Stimulated activated CD4-positive, alpha-beta T cell treated with anti-CD3 and anti-CD28 coated beads, Interleukin-4, amount 100 ng/mL, for 4 hours (primary cell): ENCODE measurements at places on chromosomes 1 and 21.

DNA sequence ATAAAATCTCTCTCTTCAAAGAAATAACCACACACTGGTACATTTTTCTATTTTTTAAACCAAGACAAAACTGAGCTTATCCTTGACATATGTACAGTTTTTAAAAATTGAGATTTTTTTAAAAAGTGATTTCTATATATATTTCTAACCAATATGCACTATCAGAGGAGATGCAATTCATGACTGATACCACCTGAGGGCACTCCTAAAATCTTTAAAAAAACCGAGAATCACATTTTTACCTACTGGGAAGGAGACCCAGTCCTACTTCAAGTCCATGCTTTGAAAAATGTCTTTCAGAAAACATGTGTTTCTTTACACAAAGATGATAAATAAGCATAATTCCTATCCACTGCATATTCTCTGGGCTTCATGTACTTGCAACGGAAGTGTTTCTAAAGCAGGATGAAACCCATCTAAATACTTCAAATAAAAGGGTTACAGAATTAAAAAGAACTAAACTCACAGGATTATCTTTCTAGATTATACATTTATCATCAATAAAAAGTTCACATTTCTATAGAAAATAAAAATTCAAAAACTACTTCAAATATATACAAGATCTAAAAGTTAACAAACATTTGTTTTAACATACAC, 98.6 kb downstream of the ENAH start:
- DNase-seq = no peak

- DNase-seq = no peak
Measured at GRCh38 chr1:160707236-160708064, 4.2 kb downstream of the CD48 start.

DNA sequence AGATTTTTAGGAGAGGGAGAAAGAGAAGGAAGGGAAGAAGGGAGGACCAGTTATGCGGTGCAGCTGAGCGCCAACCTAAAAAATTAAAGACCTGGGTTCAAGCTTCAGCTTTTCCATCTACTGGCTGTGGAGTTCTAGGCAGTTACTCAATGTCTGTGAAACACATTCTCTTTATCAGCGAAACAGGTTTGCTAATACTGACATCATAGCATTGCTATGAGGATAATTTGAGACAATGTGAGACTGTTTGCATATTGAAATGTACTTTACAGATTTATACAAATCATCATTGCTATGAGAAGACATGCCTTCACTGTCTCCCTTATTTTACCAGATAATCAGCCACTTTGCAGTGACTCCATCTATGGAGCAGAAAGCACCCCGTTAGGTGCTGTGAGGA, 222.9 kb upstream of the SGIP1 start:
- no peak for DNase-seq

GRCh38 chr1:75170981-75171380, 36.8 kb downstream of the LHX8 start:
- DNase-seq = no peak

DNA sequence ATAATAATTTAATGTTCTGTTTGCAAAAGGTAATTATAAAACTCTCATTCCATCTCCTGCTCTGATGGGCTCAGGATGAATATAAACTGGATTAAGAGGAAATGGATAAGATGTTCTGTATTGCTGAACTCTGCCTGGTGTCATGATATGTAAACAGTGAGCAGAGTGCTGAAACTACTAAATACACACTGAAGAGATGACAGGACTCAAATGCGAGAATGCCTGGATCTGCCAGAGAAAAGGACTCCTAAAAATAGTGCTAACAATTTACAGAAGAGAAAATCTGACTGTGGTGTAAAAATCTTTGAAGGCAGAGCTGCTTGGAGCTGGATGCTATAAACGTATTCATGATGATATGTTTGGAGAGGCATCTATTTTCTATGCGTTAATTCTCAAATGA, 303.2 kb downstream of the RWDD3 start:
- DNase-seq = no peak

DNA sequence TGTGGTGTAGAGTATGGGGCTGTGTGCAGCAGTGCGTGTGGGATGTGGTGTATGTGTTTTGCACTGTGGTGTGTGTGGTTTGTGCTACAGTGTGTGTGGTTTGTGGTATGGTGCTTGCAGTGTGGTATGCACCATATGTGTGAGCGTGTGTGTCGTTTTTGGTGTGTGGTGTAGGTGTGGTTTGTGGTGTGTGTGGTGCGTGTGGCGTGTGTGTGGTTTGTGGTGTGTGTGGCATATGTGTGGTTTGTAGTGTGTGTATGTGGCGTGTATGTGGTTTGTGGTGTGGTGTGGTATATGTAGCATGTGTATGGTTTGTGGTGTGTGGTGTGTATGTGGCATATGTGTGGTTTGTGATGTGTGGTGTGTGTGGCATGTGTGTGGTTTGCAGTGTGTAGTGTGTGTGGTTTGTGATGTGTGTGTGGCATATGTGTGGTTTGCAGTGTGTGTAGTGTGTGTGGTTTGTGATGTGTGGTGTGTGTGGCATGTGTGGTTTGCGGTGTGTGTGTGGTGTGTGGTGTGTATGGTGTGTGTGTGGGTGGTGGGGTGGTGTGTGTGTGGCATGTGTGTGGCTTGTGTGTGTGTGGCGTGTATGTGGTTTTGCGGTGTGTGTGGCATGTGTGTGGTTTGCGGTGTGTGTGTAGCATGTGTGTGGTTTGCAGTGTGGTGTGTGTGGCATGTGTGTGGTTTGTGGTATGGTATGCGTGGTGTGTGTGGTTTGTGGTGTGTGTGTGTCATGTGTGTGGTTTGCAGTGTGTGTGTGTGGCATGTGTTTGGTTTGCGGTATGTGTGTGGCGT, 53.5 kb upstream of the TRAPPC10 start:
- no peak for DNase-seq

DNA sequence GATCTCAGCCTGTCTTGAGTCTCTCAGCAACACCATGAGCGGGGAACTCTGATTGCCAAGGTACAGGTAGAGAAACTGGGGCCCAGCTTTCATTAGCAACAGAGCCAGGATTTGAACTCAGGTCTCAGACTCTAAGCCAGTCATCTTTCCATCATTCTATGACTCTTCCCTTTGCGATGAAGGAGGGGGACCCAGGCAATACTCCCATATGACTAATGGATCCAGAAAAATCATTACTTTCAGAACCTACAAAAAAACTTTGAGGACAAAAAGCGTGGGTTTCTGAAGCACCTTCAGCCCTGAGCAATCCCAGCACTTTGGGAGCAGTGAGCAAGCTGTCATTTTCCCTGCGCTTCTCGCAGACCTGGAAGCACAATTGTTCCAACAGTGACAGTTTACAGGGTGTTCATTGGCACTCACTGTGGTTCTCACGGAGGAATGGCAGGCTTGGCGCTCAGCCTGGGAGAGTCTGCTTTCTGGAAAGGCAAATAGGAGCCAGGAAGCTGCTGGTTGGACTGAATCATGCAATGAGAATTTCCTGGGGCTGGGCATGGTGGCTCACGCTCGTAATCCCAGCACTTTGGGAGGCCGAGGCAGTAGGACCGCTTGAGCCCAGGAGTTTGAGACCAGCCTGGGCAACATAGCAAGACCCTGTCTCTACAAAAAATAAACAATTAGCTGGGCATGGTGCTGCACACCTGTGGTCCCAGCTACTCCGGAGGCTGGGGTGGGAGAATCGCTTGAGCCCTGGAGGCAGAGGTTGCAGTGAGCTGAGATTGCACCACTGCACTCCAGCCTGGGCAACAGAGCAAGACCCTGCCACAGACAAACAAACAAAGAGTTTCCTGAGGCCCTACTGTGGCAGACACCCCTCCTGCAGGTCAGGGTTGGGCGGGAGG, 40.1 kb downstream of the SLC2A7 start:
- DNase-seq = no peak

DNA sequence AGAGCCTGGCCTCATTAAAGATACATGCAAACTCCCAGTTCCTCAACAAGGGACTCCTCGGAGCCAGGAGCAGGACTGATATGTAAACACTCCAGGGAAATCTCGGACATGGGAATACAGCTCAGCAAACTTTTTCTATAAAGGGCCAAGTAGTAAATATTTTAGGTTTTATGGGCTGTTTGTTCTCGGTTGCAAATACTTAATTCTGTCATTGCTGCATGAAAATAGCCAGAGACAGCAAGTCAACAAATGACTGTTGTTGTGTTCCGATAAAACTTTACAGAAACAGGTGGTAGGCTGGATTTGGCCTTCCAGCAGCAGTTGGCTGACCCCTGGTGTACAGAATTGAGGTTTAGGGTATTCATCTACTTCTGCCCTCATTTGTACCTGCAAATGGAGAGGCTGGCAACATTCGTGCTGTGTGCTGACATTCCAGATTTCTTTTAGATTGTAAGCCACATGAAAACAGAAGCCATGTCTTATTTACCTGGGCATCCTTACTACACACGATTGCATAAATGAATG, 360.3 kb downstream of the NTNG1 start:
- DNase-seq = no peak

DNA sequence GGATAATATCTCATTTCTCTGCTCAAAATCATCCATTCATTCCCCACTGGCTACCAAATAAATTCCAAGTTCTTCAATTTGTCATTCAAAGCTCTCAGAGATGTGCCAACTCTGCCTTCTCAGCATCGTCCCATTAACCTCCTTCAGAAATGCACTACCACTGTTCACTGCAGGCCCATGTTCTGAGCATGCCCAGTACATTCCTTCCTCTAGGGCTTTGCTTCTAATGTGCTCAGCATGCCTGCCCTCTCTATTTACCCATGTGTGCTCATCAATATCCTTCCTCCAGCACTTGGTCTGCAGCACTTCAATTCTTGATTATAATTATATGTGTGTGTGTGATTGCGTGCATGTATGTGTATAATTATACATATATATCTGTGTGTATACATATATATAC, 36.1 kb upstream of the RGS8 start:
- DNase-seq = no peak

DNA sequence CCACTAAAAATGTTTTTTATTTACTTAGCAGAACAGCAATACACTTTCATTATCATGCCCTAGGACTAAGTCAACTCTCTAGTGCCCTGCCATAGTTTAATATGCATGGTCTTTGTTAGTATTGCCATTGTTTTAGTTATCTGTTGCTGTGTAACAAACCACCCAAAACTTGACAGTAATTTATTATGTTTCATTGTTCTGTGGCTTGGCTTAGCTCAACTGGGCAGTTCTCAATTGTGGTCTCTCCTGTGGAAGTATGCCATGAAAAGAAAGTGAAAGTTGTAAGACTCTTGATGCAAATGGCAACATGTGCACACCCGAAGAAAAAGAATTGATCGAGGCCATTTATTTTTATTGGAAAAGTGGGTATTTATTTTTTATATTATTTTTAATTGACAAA, 206.3 kb upstream of the KCTD3 start:
- no peak for DNase-seq

GRCh38 chr1:14672005-14672404, 73.5 kb downstream of the KAZN start:
- DNase-seq = no peak

DNA sequence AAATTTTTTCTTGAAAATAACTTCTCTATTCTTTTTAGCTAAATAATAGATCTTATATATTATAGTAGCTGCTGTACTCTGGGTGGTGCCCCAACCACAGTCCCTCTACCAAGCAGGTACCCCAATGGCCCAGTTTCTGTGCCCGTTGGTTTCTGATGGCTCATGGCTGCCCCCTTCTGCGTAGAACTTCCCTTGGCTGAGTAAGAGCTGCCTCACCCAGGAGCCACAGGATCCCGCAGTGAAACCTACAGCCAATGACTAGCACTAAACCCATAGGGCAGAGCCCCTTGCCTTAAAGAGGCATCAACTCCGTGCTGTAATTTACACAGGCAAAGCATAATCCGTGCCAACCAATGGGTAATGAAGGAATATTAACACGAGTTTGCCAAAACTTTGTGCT, 247.5 kb downstream of the USH2A start:
- no peak for DNase-seq
